ENCODE measurements at places on chromosomes 2 and 18. TPM values are rescaled to one million over a fixed set of nuclear protein-coding genes. Genes with fewer than 3 reads are reported as not detected.

The HTR2B gene
- not detected for total RNA-seq

GRCh38 chr2:150994076-150994475 is 267.6 kb downstream of the RBM43 start:
- no peak for DNase-seq

The NR4A2 gene
- total RNA-seq: 6.7 TPM

DNA sequence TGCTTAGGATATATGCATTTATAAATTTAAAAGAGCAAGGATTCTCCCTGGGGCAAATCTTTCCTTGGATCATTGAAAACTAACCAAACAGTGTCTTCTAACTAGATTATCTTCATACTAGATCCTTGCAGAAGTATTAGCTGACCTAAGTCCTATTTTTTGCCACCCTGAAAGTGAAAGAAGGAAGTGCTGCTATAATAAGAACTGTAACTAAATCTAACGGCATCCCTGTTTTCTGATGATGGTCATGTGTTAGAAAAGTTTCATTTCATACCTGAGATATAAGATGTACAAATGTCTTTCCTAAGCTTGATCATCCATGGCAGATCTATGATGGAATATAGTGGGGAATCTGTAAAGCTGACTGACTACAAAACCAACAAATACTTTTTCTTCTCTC is 102.7 kb downstream of the MAP2 start:
- DNase-seq: no peak

The KCNF1 gene
- total RNA-seq: under 0.01 TPM

DNA sequence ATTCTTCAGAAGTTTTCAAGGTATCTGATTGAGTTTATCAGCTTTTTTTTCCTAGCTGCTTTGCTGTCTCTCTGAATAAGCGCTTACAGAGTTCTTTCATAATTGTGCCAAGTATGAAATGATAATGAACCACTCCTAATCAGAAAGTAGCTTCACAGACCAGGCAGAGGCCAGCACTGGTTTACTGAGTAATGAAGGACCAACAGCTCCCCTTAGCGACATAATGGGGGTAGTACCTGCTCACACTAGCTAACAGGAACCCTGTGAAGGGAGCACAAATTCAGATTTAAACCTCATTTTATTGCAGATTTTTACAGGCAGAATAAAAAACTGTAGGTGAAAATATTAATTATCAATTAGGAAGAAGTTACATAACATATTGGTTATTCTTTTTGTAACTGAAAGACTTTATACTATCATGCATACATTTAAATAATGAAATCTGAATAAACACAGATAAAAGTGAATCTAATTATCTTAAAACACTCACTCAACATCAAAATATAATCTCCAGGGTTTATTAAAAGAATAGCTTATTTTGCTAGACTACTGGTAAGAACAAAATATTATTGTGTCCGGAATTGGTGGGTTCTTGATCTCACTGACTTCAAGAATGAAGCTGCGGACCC is 53.7 kb upstream of the LRRC30 start:
- no peak for DNase-seq

The TEX44 gene
- total RNA-seq: not detected

- DNase-seq: no peak
Observed at GRCh38 chr2:232549655-232550353, 553 bp downstream of the TIGD1 start.

DNA sequence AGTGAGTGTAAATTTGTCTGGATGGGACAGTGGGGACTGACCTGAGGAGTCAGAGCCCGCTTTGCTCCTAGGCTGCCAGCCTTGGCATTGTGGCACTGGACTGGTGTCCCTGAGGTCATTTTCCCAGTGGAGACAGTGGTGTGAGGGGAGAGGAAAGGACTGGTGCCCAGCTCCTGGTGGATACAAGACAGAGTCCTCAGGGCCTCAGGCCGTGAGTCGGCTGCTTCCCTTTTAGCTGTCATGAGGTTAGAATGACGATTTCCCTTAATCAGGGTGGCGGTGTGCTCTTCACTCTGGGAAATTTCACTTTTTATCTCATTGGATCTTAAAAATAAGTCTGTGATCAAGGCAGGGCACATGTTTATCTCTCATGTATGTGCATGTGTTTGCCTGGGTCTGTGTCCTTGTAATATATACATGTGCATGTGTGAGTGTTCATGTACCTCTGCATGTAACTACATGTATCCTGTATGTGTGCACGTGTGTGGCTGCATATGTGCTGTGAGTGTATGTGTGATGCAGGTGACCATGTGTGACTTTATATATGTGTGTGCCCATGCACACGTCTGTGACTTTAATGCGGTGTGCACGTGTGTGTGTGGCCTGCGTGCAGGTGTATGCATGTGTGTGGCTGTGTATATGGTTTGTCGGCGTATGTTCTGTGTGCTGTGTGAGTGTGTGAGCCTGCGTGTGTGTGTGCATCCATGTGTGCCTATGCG is 55.7 kb downstream of the GLI2 start:
- no peak for DNase-seq

The SERPINB4 gene
- not detected for total RNA-seq

DNA sequence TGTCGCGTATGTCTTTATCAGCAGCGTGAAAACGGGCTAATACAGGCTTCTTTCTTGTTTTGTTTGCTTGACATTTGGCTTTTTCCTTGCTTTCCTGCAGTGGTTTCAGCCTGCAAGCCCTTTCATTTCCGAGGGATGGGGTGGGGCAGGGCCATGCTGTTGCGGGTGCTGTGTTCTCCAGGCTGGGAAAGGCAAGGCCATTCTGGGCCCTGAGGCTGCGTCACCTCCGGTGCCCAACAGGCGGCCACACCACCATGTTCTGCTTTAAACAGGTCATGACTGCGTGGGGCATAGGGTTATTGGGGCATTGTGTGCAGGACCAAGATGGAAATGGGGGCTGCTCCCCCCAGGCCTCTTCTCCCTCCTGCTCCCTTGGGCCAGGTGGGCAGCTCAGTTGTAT is 38.6 kb upstream of the PLB1 start:
- no peak for DNase-seq

GRCh38 chr2:173357346-173357745 is 2.7 kb downstream of the CDCA7 start:
- DNase-seq: no peak

DNA sequence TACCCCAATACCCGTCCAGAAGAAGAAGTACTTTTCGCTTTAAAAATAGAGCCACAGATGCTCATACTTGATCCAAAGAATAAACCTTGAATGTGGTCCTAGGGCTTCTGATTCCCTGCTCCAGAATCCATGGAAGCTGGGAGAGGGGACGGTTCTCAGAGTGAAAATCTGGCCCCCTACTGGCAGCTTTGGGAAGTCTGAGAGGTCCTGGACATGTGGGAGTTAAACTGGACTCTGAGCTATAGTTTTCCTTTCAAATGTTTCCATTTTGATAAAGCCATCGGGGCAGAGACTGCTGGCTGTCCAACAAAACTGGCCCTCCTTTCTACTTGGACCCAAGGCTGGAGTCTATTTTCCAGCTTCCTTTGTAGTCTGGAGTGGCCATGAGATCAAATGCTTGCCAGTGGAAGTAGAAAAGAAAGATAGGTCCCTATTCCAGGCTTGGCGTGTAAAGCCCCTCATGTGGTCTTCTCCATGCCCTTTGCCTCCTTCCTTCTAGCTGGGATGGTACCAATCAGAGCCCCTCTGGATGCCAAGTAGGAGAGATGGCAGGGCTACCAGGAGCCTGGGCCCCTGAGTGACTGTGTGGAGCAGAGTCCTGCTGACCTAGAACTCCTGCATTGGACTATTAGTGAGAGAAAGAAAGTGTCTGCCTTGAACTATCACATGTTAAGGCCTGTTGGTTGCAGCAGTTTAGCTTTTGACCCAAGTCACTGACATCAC is 37.7 kb upstream of the TBC1D8 start:
- no peak for DNase-seq

The FOXI3 gene
- total RNA-seq: not detected

- DNase-seq: no peak
Observed at GRCh38 chr2:226773291-226773690, 26.3 kb downstream of the IRS1 start.

DNA sequence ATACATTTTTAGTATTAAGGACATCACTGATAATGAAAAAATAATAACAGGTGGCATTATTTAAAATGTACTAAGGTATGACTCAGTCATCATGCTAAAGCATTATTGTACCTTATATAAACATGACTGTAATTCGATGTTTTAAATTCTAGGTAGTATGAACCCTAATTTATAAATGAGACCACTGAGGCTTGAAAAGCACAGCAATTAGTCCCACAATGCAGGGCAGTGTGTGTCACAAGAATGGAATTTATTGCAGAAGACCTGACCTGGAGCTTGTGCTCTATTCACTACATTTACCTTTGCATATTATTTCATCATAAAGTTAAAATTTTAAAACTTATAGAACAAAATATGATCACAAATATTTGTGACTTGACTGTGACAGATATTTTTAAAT is 358.5 kb upstream of the DSEL start:
- DNase-seq: no peak

DNA sequence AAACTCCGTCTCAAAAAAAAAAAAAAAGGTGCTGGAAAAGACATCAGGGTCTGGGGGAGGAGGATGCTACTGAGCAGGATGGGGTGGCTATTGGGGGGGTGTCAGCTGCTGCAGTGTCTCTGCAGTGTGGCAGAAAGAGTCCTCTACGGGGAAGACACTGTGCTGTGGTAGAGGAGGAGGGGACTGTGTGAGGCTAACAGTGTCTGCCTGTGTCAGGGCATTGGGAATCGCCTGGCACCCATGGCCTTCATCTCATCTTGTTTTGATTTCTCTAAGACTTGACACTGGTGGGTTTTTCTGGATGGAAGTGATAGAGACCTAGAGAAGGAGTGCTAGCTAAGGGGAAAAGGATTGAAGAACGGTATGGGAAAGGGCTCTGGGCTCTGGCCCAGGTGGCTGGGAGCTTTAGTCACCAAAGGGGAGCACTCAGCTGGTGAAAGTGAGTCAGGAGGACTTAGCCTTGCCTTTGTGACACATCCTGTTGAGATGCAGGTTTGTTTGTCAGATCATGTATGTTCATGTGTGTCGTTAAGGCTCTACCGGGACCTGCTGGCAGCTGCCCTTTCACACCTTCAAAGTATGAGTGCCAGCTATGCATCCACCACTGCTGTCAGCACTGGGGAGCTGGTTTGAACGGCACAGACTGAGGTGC is 58.0 kb downstream of the FARP2 start:
- no peak for DNase-seq

The C2orf80 gene
- total RNA-seq: not detected
